ENCODE measurements at places on chromosomes 16 and 17.

GRCh38 chr17:64005734-64006167 lies 7.6 kb downstream of the PRR29 start:
- DNase-seq, result no peak

DNA sequence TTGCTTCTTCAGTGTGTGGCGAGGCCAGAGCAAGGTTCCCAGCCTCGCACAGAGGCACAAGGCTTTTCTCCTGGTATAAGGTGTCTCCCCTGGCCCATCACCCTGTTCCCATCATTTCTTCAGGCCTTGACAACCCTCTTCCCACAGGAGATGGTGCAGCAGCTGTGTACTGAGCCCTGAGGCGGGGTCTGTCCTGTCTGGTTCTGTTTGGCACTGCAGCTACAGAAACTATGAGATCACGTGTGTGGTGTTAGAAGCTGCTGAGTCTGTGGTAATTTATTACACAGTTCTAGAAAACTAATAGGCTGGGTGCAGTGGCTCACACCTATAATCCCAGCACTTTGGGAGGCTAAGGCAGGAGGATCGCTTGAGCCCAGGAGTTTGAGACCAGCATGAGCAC lies 7.2 kb downstream of the PLA2G15 start:
- no peak for DNase-seq

- peak; percentile 19 for DNase-seq
Observed at GRCh38 chr17:59827721-59828477, 64.8 kb downstream of the TUBD1 start.

- DNase-seq, result no peak
Observed at GRCh38 chr17:77540531-77540930, 399.8 kb downstream of the SEC14L1 start.

- DNase-seq, result no peak
Observed at GRCh38 chr16:15810411-15810810, 46.4 kb downstream of the MYH11 start.
